ENCODE measurements at places on chromosomes 1 and 21.

GRCh38 chr1:55584526-55585401 lies 369.6 kb upstream of the USP24 start:
- no peak for DNase-seq

- no peak for DNase-seq
These were observed 14.0 kb downstream of the GNAT2 start for GRCh38 chr1:109605381-109605780.

DNA sequence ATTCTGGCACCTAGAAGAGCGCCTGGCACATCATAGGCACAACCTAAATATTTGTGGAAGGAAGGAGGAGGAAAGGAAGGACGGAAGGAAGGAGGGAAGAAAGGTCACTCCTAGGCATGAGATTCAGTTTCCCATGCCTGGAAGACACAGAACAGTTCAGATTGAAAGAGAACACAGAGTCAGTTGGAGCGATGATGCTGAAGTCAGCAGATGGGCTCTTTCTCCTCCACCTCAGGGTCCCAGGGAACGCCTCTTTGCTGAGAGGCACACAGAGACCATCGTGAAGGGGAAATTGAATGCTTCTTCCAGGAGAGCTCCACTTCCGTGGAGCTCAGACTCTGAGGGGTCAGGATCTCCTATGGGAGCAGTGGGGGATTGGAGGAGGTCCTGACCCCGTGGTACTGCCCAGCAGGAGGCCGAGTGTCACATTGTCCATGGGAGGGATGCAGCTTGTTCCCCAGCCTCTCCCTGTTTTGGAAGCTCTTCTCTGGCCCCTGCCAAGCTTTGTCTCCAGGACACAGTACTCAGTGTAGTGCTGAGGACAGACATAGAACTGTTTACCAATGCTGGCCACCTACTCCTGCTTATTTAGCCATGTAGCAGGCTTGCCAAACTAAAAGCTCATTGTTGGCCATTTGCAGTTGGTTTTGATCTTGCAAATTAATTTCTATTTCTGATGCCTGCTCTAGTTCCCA lies 2.4 kb downstream of the MYBPHL start:
- no peak for DNase-seq

DNA sequence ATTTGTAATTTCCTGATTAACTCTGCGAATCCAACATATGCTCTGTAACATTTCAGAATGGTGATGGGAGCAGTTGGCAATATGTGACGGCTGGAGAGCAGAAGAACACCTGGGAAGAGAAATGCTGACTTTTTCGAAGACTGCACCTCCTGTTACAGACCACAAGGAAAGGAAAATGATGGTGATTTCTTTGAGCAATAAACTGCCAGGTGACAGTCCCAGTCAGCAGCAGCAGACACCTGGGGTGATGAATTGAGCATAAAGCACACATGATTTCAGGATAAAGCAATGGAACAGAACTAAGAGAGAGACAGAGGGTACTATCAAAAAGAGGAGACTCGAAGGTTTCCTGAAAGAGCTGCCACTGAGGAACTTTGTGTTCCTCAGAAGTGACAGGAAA lies 528.6 kb downstream of the NEGR1 start:
- DNase-seq: no peak

DNA sequence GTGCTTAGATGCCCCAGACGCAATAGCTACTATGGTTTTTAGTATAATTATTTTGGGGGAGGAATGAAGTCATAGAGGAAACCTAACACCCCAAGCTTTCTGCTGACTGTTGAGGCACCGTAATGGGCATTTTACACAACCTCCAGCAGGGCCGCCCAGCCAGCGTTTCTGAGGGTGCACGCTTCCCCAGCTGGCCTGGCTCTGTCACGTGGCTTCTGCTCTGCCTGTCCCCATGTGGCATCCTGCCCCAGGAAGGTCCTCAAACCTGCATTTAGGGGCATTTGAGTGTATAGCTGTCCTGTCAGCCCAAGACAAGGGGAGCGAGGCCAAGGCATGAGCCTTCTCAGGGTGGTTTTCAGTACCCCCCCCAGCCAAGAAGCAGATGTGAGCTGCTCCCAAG lies 10.4 kb upstream of the NEK2 start:
- DNase-seq: no peak

GRCh38 chr1:6454856-6455751 lies 10.9 kb downstream of the TNFRSF25 start:
- peak; percentile 38 for DNase-seq
